ENCODE measurements at places on chromosomes 7 and 10. TPM values are rescaled to one million over a fixed set of nuclear protein-coding genes. Genes with fewer than 3 reads are reported as not detected.

GRCh38 chr10:6020826-6021225 lies 41.3 kb downstream of the IL2RA start:
- H3K27me3 ChIP-seq, result no peaks in the 10 kb centered on the region
- H3K4me1 ChIP-seq, result no peaks in the 10 kb centered on the region
- H3K36me3 ChIP-seq, result no peaks in the 10 kb centered on the region
- H3K27ac ChIP-seq, result no peak overlapping the region
- no peak overlapping the region for H3K4me3 ChIP-seq

- H3K4me3 ChIP-seq, result no peak overlapping the region
- peaks cover 8% of the 10 kb centered on the region for H3K4me1 ChIP-seq
- no peak overlapping the region for H3K27ac ChIP-seq
- DNase-seq, result no peak
- no peaks in the 10 kb centered on the region for H3K27me3 ChIP-seq
Observed at GRCh38 chr7:26091933-26092332, 60.1 kb upstream of the NFE2L3 start.

DNA sequence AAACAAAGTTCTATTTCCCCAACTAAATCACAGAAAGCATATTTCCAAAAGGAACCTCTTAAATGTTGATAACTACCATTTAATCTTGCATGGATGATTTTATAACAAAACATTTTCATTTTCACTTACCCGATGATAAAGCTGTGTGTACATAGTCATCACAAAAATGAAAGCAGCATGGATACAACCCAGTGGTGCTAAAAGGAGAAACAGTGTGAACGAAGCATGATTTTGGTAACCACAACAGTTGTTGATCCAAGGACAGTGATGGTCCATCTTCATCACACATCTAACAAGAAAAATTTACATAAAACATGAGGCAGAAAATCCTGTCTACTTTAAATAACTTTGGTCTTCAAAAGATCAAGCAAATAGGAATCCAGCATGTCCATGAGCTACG lies 4.7 kb downstream of the ZDHHC6 start:
- no peaks in the 10 kb centered on the region for H3K27me3 ChIP-seq
- no peak overlapping the region for H3K4me3 ChIP-seq
- H3K36me3 ChIP-seq, result no peaks in the 10 kb centered on the region
- H3K4me1 ChIP-seq, result peaks cover 11% of the 10 kb centered on the region
- H3K27ac ChIP-seq, result no peak overlapping the region

- no peak overlapping the region for H3K27ac ChIP-seq
- H3K4me3 ChIP-seq, result no peak overlapping the region
- H3K27me3 ChIP-seq, result no peaks in the 10 kb centered on the region
- H3K36me3 ChIP-seq, result peaks cover 6% of the 10 kb centered on the region
- no peak for DNase-seq
Observed at GRCh38 chr7:140684066-140684950, 11.6 kb downstream of the ADCK2 start.

DNA sequence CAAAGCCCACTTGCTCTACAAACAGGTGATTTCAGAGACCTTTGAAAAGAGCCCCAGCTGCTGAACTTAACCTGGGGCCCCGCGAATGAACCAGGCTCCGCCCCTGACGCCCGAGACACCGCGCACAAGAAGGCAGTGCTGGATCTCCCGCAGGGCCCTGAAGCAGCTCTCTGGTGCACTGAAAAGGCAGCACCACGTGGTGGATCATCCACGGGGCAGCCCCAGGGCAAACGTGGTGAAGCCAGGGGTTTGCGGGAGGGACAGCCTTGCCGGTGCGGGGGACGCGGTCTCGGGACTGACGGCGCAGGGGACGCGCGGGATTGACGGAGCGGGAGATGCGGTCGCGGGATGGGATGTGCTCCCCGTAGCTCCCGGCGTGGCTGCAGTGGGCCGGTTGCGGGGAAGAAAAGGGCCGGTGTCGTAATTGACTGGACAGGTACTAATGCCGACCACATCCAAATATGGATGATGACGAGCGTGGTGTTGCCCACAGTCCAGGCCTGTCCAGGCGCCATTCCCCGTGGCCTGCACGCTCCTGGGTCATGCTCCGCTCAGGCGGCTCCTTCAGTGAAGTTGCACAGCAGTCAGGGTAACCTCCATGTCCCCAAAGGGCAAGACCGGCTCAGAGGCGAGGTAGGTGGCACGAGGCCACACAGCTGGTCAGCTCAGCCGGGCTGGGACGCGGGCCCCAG lies 421.1 kb downstream of the DNAJB6 start:
- H3K36me3 ChIP-seq, result no peaks in the 10 kb centered on the region
- no peak for DNase-seq
- no peak overlapping the region for H3K27ac ChIP-seq
- H3K4me3 ChIP-seq, result no peak overlapping the region
- no peaks in the 10 kb centered on the region for H3K4me1 ChIP-seq

- H3K27ac ChIP-seq, result no peak overlapping the region
- no peak overlapping the region for H3K4me3 ChIP-seq
- peaks cover 3% of the 10 kb centered on the region for H3K4me1 ChIP-seq
- no peak for DNase-seq
- no peaks in the 10 kb centered on the region for H3K27me3 ChIP-seq
Observed at GRCh38 chr7:47034180-47034579, 547.7 kb downstream of the TNS3 start.

The LBX1 gene
- total RNA-seq, result not detected

The LIPF gene
- not detected for total RNA-seq

DNA sequence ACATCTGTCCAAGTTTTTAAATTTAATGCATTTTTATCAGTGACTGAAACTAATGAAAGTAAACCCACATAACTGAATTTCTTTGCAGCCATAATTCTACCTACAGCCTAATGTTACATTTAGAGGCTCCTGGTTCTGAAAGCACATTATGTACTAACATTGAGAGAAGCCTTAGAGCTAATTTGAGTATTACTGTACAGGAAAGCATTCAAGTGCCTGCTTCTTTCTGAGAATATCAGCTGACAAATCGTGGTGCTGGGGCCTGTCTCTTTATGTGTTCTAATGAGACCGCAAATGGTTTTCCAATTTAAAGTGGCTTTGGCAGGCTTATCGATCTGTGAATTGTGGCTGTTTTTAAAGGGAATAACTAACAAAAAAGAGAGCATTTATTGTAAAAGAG lies 32.3 kb upstream of the DGKB start:
- no peaks in the 10 kb centered on the region for H3K27me3 ChIP-seq
- no peak for DNase-seq
- no peak overlapping the region for H3K27ac ChIP-seq
- no peak overlapping the region for H3K4me3 ChIP-seq

DNA sequence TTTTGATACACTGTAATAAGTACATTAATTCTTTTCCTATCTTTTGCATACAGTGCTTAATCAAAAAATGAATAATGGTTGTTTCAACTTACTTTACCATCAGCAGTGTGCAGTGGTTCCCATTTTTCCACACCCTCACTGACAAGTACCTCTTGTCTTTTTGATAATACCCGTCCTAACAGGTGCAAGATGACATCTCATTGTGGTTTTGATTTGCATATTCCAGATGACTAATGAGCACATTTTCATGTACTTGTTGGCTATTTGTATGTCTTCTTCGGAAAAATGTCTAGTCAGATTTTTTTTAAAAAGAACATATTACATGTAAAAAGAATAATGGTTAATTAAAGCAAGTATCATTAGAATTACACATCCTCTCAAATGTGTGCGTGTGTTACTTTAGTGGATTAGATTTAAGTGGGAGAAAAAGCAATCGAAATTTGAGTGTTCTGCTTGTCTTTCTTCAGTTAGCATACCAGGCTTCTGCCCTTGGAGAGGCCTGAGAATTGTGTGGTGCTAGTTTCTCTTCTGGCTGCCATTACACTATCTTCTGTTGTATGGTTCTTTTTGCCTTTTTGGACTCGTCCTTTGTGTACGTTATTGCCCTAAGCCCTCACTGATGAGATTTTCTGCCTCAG lies 291.2 kb downstream of the AUTS2 start:
- H3K4me1 ChIP-seq, result no peaks in the 10 kb centered on the region
- H3K4me3 ChIP-seq, result no peak overlapping the region

The ZNHIT1 gene
- 74.8 TPM for total RNA-seq

DNA sequence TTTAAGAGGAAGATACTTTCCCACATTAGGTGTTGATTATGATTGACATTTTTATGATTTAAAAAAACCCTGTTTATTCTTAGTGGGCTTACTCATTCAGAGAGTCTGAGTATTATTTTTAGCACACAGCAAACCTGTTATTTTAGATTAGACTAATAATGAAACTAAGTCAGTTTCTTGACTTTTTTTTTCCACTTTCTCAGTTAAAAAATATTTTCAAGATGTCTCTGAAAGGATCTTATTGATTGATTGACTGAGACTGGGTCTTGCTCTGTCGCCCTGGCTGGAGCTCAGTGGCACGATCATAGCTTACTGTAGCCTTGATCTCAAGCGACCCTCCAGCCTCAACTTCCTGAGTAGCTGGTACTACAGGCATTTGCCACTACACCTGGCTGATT lies 20.4 kb upstream of the INPP5F start:
- no peaks in the 10 kb centered on the region for H3K36me3 ChIP-seq
- H3K27me3 ChIP-seq, result no peaks in the 10 kb centered on the region
- H3K4me1 ChIP-seq, result no peaks in the 10 kb centered on the region
- H3K27ac ChIP-seq, result no peak overlapping the region
- DNase-seq, result no peak

The NPFFR1 gene
- not detected for total RNA-seq

The ACSM6 gene
- total RNA-seq, result 0.52 TPM

Data from body of pancreas (tissue), 4 donors.